ENCODE measurements at places on chromosomes 3 and 15. TPM values are rescaled to one million over a fixed set of nuclear protein-coding genes. Genes with fewer than 3 reads are reported as not detected.

DNA sequence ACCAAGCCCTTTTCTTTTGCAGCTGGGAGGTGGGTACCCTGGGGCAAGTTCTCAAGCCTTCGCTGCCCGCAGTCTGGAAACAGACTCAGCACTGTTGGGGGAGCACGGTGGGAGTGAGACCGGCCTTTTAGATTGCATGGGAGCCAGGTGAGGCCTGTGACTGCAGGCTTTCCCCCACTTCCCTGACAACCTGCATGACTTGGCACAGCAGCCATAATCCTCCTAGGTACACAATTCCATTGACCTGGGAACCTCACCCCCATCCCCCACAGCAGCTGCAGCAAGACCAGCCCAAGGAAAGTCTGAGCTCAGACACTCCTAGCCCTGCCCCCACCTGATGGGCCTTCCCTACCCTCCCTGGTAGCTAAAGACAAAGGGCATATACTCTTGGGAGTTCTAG is 52.2 kb upstream of the CCDC80 start:
- H3K27me3 ChIP-seq, result no peaks in the 10 kb centered on the region
- no peaks in the 10 kb centered on the region for H3K36me3 ChIP-seq
- peaks cover 2% of the 10 kb centered on the region for H3K4me1 ChIP-seq
- no peak overlapping the region for H3K27ac ChIP-seq

Gene ATOSA
- 3.2 TPM for total RNA-seq

Gene DUOXA2
- not detected for total RNA-seq

Gene HRG
- not detected for total RNA-seq

DNA sequence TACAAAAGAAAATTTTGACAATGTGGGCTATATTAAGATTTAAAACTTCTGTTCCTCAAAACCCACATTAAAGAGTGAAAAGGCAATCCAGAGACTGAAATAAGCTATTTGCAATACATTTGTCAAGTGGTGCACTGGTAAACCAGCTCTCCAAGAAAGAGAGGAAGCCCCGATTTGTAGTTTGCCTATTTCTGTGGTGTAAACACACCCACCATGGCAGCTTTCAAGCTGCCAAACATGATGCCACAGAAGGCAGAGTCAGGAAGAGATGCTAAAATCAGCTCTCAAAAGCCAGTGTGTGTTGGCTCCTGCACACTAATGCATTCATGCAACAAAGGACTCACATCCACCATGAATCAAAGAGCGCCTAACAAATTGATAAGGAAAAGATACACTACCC is 17.5 kb downstream of the RFTN1 start:
- no peak overlapping the region for H3K4me3 ChIP-seq
- no peak overlapping the region for H3K27ac ChIP-seq
- H3K4me1 ChIP-seq, result no peaks in the 10 kb centered on the region
- no peaks in the 10 kb centered on the region for H3K36me3 ChIP-seq
- no peak for DNase-seq

DNA sequence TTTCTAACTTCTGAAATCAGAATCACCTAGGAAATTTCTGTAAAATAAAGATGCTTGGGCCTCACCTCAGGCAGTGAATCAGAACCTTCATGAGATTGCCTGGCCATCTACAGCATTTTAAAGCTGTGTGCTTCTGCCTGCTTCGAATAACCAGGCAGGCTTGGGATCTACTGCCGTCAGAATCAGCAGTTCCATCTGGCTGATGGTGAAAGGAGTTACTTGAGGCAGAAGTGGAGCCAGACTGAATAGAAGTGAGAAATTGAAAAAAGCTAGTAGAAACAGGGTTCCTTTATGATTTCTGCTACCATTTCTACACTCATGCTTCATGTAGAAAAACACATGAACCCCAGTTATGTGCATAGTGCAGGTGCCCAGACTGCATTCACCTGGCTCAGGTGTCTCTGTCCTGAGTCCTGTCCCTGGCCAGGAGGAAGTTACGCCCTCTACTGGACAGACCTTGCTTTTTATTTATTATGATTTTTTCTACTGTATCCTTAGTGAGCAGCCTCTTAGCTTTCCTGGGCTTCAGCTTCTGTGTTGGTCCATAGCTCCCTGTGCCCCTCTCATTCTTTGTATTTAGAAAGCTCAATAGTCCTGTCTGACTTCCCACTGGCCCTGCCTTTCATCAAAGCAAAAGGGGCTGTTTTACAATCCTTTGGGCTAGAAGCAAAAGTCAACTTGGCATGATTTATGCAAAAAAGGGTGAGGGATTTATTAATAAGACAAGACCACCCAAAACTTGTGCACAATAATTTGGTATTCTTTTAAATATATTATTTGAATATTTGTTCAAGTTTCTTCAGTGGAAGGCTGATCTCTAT is 200.8 kb upstream of the GOLGA6L4 start:
- no peaks in the 10 kb centered on the region for H3K4me1 ChIP-seq
- peak; percentile 38 for DNase-seq
- no peaks in the 10 kb centered on the region for H3K36me3 ChIP-seq
- H3K4me3 ChIP-seq, result no peak overlapping the region

Gene CYB561D2
- 6.5 TPM for total RNA-seq

GRCh38 chr3:150736316-150736719 is 26.7 kb downstream of the SIAH2 start:
- no peak for DNase-seq
- no peaks in the 10 kb centered on the region for H3K4me1 ChIP-seq
- H3K27me3 ChIP-seq, result no peaks in the 10 kb centered on the region
- no peak overlapping the region for H3K27ac ChIP-seq
- no peak overlapping the region for H3K4me3 ChIP-seq

Gene WDR53
- total RNA-seq, result 12.8 TPM

- no peaks in the 10 kb centered on the region for H3K36me3 ChIP-seq
- H3K4me1 ChIP-seq, result peaks cover 16% of the 10 kb centered on the region
- no peak overlapping the region for H3K27ac ChIP-seq
- H3K4me3 ChIP-seq, result no peak overlapping the region
These were observed 2.9 kb upstream of the TM4SF19 start for GRCh38 chr3:196341137-196341536.

DNA sequence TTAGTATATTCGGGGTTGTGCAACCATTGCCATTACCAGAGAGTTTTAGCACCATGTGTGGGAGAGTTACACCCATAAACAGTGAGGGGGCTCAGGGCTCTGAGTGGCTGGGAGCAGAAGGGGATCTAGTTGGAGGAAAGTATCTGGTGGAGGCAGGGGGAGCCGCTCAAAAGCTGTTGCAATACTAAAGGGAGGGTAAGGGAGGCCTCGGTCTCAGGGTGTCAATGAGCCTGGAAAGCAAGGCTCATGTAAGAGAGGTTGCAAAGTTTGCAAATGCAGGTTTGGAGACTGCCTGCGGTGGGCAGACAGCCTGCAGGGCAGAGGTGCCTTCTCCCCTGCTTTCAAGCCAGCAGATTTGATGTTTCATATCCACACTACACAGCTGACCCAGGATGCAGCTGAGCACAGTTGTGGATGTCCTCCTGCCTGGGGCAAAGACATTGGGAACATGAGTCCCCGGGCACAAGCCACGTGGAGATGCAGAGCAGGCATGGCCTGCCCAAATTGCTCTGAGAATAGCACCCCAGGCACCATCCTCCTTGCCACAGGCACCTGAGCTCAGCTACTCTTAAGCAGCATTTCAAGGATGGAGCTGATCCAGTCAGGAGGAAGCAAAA is 181.4 kb downstream of the TLE3 start:
- DNase-seq, result peak; percentile 52
- H3K4me1 ChIP-seq, result no peaks in the 10 kb centered on the region
- no peaks in the 10 kb centered on the region for H3K27me3 ChIP-seq
- H3K4me3 ChIP-seq, result no peak overlapping the region
- no peak overlapping the region for H3K27ac ChIP-seq
- H3K36me3 ChIP-seq, result no peaks in the 10 kb centered on the region

DNA sequence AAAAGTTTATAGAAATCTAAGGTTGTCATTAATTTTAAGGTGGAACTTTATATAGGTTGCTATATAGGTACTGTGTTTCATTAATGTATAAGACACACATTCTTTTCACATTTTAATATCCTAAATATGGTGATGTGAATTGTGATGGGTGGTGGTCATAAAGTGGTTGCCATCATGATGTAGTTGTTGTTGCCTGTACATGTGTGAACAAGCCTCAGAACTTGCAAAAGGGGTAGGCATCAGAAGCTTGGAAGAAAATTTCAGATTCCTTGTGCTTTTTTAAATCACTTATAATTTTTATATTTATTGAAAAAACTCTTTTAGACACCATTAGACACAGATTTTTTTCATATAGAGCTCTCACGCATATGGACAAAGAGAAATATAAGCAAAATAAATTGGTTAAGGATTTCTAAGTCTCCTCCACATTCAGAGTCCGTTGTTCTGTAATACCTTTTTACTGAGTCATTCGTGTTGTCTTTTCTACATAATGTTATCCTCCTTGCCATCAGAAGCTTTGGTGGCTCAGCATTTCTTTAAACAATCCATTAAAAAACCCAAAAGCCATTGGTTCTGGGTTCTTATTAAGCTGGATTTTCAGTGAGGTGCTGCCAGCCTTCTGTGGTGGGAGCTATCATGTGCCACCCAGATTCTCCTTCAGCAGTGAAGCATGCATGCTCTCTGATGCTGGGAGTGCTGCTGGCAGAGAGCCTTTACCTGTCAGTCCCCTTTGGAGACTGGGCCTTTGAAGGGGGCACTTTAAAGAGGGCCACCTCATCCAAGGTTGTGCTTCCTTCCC is 140.4 kb upstream of the GALNT15 start:
- H3K4me3 ChIP-seq, result no peak overlapping the region
- no peaks in the 10 kb centered on the region for H3K27me3 ChIP-seq
- no peaks in the 10 kb centered on the region for H3K4me1 ChIP-seq
- no peak for DNase-seq

Measured in SJCRH30 (cell line).